H1 (cell line): ENCODE measurements at places on chromosomes 16 and 17. TPM values are rescaled to one million over a fixed set of nuclear protein-coding genes. Genes with fewer than 3 reads are reported as not detected.

GRCh38 chr16:56716761-56717160 is 13.2 kb upstream of the NUP93 start:
- no peak for DNase-seq
- no peaks in the 10 kb centered on the region for H3K27me3 ChIP-seq

GRCh38 chr16:31201582-31202413 is 762 bp downstream of the PYCARD start:
- DNase-seq = no peak
- no peaks in the 10 kb centered on the region for H3K4me1 ChIP-seq
- peak overlapping the region; percentile 61 for H3K4me3 ChIP-seq
- no peaks in the 10 kb centered on the region for H3K36me3 ChIP-seq
- H3K27ac ChIP-seq = no peak overlapping the region

DNA sequence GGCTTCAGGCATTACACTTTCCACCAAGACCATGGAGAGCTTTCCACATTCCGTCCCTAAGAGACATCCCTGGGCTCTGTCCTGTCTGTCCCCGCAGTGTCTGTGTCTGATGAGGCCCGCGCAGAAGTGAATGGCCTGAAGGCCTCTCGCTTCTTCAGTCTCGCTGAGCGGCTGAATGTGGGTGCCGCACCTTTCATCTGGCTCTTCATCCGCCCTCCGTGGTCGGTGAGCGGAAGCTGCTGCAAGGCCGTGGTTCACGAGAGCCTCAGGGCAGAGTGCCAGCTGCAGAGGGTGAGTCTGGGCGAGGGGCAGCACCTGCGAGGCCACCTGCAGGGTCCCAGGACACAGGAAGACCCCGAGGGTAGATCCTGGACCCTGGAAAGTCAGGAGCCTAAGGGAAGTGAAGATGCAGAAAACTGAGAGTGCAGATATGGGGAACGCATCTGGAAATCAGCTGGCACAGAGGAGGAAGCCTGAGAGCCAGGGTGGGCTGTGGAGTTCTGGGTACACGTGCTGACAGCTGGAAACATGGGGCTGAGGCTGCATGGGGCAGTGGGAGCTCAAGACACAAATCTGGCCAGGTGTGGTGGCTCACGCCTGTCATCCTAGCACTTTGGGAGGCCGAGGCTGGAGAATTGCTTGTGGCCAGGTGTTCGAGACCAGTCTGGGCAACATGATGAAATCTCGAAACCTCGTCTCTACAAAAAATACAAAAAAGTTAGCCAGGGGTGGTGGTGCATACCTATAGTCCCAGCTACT is 8.0 kb downstream of the CCNF start:
- no peak for DNase-seq
- no peaks in the 10 kb centered on the region for H3K4me1 ChIP-seq
- H3K4me3 ChIP-seq = no peak overlapping the region
- H3K36me3 ChIP-seq = peaks cover 73% of the 10 kb centered on the region
- H3K27me3 ChIP-seq = no peaks in the 10 kb centered on the region

GRCh38 chr17:42309986-42310786 is 21.9 kb downstream of the STAT5A start:
- H3K4me1 ChIP-seq = peaks cover 9% of the 10 kb centered on the region; the same call in 1 of the 2 replicates
- peaks cover 3% of the 10 kb centered on the region; the same call in 1 of the 2 replicates for H3K36me3 ChIP-seq
- H3K27ac ChIP-seq = no peak overlapping the region
- H3K4me3 ChIP-seq = no peak overlapping the region

DNA sequence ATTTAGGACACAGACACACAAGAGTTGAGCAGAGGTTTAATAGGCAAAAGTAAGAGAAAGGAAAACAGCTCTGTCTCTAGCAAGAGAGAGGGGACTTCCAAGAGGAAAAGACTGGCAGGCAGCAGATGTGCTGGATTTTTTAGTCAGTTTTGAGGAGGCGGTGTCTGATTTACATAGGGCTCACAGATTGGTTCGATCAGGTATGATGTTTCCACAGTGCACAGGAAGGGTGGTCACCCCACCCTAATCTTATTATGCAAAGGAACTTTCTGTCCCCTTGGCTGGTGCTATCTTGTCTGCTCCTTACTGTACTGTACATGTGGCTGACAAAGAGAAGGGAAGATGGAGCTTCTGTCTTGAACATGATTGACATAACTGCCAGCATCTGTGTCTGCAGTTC is 25.3 kb downstream of the BFAR start:
- H3K27me3 ChIP-seq = no peaks in the 10 kb centered on the region
- no peak for DNase-seq
- no peak overlapping the region for H3K27ac ChIP-seq

GRCh38 chr17:72407336-72407909 is 286.6 kb downstream of the SOX9 start:
- H3K4me1 ChIP-seq = no peaks in the 10 kb centered on the region; the same call in 1 of the 2 replicates
- no peak overlapping the region for H3K27ac ChIP-seq
- peaks cover 57% of the 10 kb centered on the region for H3K27me3 ChIP-seq
- no peak overlapping the region for H3K4me3 ChIP-seq
- DNase-seq = no peak

DNA sequence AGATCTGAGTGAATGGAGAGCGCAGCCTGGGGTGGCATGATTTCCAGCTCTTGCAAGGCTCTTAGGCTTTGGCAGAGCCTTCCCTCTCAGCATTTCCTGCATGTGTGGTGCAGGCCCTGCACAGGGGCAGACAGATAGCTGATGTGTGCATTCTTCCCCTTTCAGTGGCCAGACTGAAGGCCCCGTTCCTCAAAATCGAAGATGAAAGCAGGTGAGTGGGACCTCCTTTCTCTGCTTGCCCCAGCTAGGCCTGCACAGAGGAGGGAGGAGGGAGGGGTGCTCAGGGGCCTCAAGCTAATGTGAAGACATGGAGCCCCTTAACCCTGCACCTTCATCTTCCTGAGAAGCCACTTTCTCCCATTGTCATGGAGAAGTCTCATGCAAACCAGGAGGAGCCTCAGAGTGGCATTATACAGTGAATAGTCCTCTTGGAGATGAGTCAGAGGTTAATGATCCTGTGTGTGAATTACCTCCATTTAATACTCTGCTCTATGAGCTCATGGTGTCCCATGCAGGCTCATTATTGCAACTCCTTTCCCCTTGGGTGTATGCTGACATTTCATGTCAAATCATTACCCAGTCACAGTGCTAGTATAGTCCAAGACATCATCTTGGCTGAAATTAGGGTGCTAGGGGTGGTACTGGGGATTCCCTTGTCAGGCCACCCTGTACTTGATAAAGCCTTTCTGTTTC is 20.4 kb upstream of the ADAM11 start:
- no peak overlapping the region for H3K27ac ChIP-seq
- H3K27me3 ChIP-seq = no peaks in the 10 kb centered on the region
- peaks cover 13% of the 10 kb centered on the region; the same call in 1 of the 2 replicates for H3K36me3 ChIP-seq
- no peak for DNase-seq
- peaks cover 3% of the 10 kb centered on the region; the same call in 1 of the 2 replicates for H3K4me1 ChIP-seq

DNA sequence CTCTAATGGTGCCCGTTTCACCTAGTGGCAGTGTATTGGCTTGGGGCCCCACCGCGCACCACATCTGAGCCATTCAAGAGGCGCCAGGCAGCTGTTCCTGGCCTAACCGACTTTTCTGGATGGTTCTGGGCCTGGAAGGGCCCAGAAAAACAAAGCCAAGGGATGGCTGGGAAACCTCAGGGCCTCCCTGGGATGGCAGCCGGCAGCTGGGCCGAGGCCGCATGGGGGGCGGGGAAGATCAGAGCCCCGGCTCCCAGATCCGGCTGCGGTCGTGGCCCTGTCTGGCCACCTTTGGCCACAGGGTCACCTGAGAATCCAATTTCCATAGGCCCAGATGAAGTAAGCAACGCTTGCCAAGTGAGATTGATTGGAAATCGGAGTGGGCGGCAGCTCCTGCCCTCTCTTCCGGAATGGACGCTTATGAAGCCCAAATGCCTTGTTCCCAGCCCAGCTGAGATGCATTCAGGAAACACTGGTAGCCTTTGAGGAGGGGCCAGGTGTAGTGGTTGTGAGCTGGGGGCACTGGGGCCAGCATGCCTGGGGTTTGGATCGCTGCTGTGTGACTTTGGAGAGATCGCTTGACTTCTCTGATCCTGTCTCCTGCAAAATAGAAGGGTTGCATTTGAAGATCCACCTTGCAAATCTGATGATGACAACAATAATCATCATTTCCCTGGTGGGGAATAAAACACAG is 163.8 kb upstream of the GSE1 start:
- no peaks in the 10 kb centered on the region for H3K36me3 ChIP-seq
- H3K27me3 ChIP-seq = no peaks in the 10 kb centered on the region
- H3K27ac ChIP-seq = no peak overlapping the region

DNA sequence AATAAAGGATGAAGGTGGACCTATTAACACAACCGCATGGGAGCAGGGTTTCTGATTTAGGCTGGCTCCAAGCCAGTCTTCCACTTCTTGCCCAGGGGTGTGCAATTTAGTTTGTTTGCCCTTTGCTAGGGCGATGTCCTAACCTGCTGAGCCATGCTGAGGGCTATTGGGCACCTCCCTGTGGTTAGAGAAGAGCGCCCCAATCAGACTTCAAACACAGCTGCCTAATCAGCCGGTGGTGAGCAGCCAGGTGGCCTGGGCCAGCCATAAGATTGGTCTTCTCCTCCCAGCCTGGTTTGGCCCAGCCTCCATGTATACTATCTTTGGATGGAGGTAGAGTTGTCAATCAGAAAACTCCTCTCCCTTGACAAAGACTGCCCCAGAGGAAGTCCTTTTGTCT is 15.7 kb downstream of the TMEM94 start:
- DNase-seq = no peak
- H3K27ac ChIP-seq = no peak overlapping the region
- no peaks in the 10 kb centered on the region for H3K27me3 ChIP-seq
- no peak overlapping the region for H3K4me3 ChIP-seq
- no peaks in the 10 kb centered on the region for H3K36me3 ChIP-seq

- no peaks in the 10 kb centered on the region for H3K27me3 ChIP-seq
- H3K36me3 ChIP-seq = peaks cover 25% of the 10 kb centered on the region
- no peak overlapping the region for H3K4me3 ChIP-seq
Observed at GRCh38 chr16:28164140-28164539, 47.6 kb downstream of the XPO6 start.

DNA sequence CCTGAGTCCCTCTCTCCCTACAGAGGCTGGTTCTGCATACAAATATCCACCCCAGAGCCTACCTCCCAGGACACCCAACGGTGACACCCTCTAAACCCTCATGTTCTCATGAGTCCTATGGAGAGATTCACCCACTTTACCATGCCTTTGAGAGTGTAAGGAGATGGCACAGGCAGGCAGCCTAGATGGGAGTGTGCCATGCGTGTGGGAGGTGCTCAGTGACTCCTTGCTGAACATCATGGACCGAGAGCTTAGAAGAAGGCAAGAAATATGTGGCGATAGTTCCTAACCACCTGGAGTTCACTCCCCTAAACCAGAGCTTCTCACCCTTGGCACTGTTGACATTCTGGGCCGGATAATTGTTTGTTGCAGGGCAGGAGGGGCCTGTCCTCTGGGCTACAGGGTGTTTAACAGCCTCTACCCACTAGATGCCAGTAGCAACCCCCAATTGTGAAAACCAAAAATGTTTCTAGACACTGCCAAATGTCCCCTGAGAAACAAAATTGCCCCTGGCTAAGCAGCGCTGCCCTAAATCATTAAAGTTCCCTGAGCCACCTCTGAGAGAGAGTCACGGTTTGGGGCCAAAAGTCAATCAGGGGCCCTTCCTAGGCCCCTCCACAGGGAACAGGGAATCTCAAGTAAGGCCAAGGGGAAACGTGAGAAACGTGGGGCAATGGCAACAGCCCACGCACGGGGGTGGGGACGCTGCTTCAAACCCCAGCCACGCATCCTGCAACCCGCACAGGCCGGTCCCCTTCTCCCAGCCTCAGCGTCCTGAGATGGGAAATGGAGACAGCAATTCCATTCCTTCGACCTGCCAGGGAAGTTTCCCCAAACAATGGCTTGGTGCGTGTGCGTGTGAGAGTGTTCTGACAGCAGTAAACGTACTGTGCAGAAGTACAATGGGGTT is 66.8 kb downstream of the C16orf78 start:
- H3K27ac ChIP-seq = no peak overlapping the region
- no peak for DNase-seq
- no peak overlapping the region for H3K4me3 ChIP-seq

GRCh38 chr16:54649876-54650275 is 280.8 kb upstream of the IRX5 start:
- H3K27ac ChIP-seq = no peak overlapping the region
- no peaks in the 10 kb centered on the region for H3K36me3 ChIP-seq
- peaks cover 50% of the 10 kb centered on the region for H3K27me3 ChIP-seq
- no peak for DNase-seq
- H3K4me3 ChIP-seq = no peak overlapping the region

- no peaks in the 10 kb centered on the region for H3K4me1 ChIP-seq
- H3K27ac ChIP-seq = no peak overlapping the region
- no peaks in the 10 kb centered on the region for H3K36me3 ChIP-seq
- no peak for DNase-seq
Observed at GRCh38 chr17:15157051-15157450, 108.1 kb downstream of the PMP22 start.

- H3K36me3 ChIP-seq = no peaks in the 10 kb centered on the region
- H3K27me3 ChIP-seq = no peaks in the 10 kb centered on the region
- no peaks in the 10 kb centered on the region for H3K4me1 ChIP-seq
Observed at GRCh38 chr16:19757026-19757425, 39.0 kb downstream of the IQCK start.

DNA sequence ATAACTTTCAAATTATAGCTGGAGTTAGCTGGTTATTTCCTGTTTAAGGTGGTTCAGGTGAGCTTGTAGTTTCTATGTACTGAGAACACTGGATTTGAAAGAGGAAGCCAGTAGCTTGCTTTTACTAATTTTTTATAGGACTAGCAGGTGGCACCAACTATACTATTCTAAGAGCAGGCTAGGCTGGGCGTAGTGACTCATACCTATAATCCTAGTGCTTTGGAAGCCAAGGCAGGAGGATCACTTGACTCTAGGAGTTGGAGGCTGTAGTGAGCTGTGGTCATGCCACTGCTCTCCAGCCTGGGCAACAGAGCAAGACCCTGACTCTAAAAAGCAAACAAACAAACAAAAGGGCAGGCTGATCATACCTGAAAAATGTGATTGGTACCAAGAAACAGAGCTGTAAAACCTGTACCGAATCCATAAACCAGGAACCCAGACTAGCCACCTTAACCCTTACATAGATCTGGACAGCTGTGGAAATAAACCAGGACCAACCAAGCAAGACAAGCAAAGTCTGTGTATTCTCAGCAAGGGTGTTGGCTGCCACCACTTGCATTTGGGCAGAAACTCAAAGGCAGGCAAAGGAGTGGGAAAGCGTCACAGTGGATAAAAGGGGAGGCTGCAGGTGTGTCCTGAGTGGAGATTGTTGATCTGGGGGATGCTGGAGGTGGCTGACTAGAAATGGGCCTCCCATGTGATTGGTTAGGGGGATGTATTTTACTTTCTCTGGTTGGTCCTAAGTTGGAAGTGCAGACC is 36.3 kb downstream of the SLC47A1 start:
- no peak overlapping the region for H3K4me3 ChIP-seq
- no peaks in the 10 kb centered on the region for H3K27me3 ChIP-seq
- no peaks in the 10 kb centered on the region for H3K36me3 ChIP-seq
- no peak overlapping the region; the same call in 1 of the 2 replicates for H3K27ac ChIP-seq
- no peaks in the 10 kb centered on the region for H3K4me1 ChIP-seq

Gene VMO1
- not detected in 2 replicates for total RNA-seq

Gene RHBDF1
- 32.5 and 37.4 TPM in 2 replicates for total RNA-seq

Gene MRC2
- 23.0 and 24.2 TPM in 2 replicates for total RNA-seq

Gene NLRC3
- 0.20 and 0.21 TPM in 2 replicates for total RNA-seq

Gene CES5A
- total RNA-seq = not detected in 2 replicates

Gene CCL4L2
- not detected in 2 replicates for total RNA-seq

Gene DUSP14
- total RNA-seq = 20.7 and 22.1 TPM in 2 replicates

Gene C16orf54
- total RNA-seq = not detected in 2 replicates

Gene ICAM2
- total RNA-seq = 0.45 TPM in 1 of 2 replicates, not detected in the other

Gene GAS2L2
- total RNA-seq = 0.13 TPM in 1 of 2 replicates, not detected in the other

Gene C16orf89
- total RNA-seq = 6.7 and 10.6 TPM in 2 replicates

Gene PCGF2
- total RNA-seq = 86.1 and 93.3 TPM in 2 replicates

Gene RASD1
- 1.8 and 2.6 TPM in 2 replicates for total RNA-seq

Gene ARL2BP
- total RNA-seq = 13.6 and 13.7 TPM in 2 replicates

Gene OGFOD3
- 21.8 and 24.4 TPM in 2 replicates for total RNA-seq

Gene CCL7
- not detected in 2 replicates for total RNA-seq

Gene KRTAP9-4
- not detected in 2 replicates for total RNA-seq
